ENCODE measurements at places on chromosomes 16 and 17.
A peak's percentile ranks its signal among the peaks of the same experiment; 100 is the strongest.

DNA sequence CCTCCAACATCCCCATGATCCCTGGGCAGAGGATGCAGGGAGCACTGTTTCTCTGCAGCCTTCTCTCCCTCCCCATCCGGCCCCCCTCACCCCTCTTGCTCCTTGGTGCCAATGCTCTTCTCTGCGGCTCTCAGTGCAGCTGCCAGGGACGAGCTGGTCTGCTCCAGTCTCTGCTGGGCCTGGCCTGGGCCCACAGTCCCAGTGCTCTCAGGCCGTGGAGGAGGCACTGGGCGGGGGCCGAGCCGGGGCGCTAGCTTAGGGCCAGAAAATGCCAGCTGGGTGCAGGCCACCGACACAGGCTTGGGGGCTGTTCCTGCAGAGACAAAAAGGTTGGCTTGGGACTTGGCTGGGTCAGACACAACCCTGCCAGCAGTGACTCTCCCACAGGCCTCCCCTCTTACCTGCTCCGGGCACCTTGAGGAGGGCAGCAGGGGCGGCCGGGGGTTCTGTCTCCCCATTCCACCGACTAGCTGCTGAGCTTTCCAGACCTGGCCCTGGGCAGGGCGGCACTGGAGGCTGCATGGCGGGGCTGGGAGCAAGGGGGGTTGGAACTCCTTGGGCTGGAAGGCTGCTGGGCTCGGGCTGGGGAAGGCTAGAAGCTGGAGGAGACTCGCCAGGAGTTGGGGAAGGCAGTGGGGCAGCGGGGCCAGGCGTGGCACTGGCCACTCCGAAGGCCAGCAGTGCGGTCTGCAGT is 13.8 kb downstream of the CASKIN2 start:
- no peak for DNase-seq

GRCh38 chr17:34368946-34369500 is 6.0 kb upstream of the CCL1 start:
- DNase-seq: no peak

GRCh38 chr17:50947782-50948543 is 81.8 kb upstream of the TOB1 start:
- no peak for DNase-seq

- no peak for DNase-seq
Measured at GRCh38 chr16:48478393-48478792, 93.2 kb upstream of the SIAH1 start.

GRCh38 chr17:77332981-77333685 is 192.4 kb downstream of the SEC14L1 start:
- peak; percentile 46 for DNase-seq

- no peak for DNase-seq
Measured at GRCh38 chr16:72749091-72749490, 298.8 kb downstream of the ZFHX3 start.

- DNase-seq: no peak
Measured at GRCh38 chr17:69213059-69213813, 15.4 kb downstream of the ABCA10 start.

DNA sequence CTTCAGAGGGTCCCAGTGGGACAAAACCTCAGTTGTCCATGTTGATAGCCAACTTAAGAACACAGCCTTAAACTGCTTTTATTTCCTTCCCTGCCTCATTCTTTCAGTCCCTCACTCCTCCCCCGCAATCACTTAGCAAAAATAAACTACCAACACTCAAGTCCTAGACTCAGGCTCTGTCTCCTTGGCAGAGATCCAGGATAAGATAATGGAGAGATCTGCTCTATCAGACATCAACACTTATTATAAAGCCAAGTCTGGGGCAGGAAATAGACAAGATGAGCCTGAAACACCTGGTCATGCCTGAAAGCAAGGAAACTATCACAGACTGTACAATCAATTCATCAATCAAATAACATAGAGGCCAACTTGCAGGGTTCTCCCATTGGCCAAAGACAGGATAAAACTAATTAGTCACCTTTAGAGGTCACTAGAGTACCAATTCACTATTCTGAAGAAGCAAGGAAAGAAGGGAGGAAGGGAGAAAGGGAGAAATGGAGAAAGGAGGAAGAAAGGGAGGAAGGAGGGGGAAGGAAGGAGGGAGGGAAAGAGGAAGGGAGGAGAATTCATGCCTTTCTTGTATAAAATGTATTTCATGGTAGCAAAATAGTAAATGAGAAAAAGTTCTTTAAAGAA is 15.7 kb downstream of the HYDIN start:
- DNase-seq: no peak

DNA sequence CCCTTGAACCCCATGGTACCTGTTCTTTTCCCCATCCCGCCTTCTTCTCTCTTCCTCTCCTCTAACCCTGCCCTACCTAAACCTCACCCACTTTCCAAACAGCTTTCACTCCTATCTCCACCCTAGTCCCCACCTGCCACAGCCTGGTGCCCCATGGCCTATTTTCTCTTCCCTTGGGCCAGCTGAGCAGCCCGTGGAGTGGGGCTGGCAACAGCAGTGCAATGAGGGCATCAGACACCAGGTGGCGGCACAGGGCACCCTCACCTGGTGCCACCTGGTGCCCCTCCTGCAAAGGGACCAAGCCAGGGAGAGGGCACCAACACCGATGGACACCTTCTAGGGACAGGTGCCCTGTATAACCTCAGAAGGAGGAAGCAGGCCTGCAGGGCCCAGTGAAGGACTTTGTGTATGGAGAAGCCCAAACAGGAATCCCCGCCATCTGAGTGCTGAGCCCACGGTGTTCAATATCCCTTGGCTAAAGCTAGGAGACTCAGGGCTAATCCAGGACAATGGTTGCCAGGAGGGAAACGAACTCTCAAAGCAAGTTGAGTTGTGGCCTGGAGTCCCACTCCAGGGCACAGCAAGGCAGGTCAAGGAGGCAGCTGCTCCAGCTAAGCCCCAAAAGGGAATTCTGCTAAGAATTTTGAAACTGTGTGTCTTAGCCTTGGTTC is 4.0 kb upstream of the ABCC3 start:
- no peak for DNase-seq

GRCh38 chr16:83959656-83960434 is 6.8 kb downstream of the OSGIN1 start:
- DNase-seq: no peak

- no peak for DNase-seq
Measured at GRCh38 chr16:86665319-86665675, 86.9 kb downstream of the FOXL1 start.

DNA sequence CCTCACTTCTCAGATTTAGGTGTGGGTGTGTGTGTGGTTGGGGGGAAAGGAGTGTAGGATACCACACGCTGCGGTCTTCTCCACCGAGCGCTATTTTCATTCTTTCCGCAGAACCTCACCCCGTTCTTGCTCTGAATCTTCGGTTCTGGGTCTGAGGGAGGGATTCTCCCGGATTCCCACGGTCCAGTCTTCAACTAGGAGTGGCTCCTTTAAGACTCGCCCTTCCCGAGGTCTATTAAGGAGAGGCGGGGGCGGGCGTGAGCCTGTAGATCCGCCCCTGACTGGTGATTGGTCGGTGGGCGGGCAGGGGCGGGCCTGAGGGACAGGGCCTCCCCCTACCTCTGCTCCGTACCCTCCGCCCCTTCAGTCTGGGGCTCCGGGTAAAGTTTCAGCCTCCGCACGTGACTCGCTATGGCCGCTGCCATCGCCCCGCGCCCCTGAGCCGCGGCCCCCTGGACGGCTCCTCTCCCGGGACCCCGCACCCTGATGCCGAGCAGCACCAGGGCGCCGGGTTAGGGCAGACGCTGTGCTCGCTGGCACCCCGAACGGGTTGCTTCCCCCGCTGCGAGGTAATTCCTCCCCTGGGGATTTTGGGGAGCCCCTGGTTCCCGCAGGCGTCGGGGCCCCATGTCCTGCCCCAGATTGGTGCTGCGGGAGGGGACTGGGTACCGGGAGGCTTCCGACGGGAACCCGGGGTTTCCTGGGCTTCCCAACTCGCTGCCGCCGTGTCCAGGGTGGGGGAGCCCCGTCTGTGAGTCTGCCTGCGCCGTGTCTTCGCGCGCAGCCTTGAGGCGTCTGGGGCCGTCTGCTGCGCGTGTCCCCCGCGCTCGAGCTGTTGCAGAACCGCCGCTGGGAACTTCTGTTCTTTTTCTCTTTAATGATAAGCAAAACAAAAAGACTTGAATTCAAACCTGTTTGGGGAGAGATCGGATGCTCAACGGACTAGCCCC is 9.2 kb downstream of the RARA start:
- peak; percentile 84 for DNase-seq

- no peak for DNase-seq
Measured at GRCh38 chr17:72850410-72851118, 241.9 kb downstream of the SLC39A11 start.

DNA sequence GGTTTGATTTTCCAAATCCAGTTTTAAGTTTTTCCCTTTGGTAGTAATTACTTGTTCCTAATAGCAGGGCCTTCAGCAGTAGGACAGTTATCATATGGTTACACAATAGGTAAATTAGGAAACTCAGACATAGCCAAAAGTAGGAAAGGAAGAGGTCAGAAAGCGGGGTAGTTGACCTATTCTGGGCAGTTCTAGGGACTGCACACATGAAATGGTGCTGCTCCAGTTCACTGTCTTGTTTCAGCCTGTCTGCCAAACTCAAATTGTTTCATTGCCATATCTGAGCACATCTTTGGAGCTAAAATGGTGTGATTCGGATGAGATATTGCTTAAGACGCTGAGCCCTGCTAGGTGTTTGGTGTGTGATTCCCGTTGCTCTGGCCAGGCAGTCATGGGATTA is 56.7 kb downstream of the TANGO6 start:
- no peak for DNase-seq

- DNase-seq: peak; percentile 61
Measured at GRCh38 chr16:87956365-87957231, 5.4 kb downstream of the BANP start.

DNA sequence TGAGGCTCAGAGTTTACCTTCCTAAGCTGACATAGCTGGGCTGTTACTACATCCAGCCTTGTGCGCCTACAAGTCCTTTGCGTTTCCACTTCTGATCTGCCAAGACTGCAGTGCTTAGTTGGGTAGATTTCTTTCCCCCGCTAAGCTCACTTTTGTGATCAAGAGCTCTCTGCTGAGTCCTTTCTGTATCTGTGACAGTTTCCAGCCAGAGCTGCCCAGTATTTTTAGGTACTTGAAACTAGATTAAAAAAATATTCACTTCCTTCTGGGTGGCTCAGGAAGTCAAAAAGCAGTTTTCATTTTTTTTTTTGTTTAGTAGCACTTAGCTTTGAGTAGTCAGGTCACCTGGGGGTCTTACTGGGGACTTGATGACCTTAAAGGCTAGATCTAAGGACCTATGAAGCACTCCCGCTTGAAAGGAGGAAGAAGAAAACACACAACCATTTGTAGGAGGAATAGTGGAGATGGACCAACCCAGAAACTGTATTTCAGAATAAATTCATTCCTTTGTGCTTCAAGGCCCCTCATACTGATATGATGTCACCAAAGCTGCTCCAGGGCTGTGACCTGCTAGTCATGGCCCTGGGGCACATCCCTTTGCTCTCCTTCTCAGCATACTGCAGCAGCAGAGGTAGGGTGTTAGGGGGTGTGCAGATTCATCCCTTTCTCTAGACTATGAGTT is 75.6 kb upstream of the HNF1B start:
- DNase-seq: no peak

DNA sequence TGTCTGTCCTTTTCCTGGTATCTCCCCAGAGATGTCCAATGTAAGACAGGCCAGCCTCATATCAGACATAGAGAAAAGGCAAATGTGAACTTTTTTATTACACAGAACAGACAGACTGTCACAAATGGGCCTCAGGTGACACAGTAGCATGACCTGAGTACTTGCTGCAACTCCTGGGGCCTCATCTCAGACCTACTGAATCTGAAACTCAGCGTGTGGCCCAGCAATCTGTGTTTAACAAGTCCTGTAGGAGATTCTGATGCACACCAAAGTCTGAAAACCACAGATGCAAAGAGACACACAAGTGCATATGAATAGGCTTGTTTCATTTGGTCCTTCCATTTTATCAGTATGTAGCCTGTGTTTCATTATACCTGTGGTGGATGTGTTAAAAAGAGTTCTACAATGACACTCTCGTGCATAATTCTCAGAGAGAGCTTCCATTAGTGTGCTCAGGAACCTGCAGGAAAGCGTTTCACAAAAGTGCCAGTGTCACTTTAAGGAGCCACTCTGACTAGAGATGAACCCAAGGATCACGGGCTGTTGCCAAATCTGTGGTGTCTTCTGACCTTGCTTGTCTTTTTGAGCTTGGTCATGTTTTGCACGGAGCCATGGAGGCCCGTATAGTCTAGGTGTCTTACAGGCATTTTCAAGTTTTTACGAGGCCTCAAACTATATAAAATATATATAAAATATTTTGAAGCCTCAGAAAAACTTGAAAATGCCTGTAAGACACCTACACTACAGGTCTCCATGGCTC is 33.8 kb upstream of the NF1 start:
- DNase-seq: no peak

DNA sequence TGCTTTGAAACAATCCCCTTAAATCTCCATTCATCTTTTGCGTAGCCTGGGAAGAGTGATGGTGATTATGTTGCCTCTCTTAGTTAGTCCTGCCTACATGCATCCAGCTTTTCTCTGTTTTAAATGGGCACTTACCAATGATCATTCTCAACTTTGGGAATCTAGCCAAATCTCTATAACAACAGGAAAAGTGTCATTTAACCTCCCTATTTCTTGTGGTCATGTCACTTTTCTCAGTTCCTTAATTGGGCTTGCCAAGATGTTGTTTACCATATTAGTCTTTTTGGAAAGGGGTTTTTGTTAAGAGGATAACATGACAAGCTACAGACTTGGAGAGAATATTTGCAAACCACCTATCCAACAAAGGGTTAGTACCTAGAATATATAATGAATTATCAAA is 15.6 kb upstream of the CLEC10A start:
- no peak for DNase-seq

DNA sequence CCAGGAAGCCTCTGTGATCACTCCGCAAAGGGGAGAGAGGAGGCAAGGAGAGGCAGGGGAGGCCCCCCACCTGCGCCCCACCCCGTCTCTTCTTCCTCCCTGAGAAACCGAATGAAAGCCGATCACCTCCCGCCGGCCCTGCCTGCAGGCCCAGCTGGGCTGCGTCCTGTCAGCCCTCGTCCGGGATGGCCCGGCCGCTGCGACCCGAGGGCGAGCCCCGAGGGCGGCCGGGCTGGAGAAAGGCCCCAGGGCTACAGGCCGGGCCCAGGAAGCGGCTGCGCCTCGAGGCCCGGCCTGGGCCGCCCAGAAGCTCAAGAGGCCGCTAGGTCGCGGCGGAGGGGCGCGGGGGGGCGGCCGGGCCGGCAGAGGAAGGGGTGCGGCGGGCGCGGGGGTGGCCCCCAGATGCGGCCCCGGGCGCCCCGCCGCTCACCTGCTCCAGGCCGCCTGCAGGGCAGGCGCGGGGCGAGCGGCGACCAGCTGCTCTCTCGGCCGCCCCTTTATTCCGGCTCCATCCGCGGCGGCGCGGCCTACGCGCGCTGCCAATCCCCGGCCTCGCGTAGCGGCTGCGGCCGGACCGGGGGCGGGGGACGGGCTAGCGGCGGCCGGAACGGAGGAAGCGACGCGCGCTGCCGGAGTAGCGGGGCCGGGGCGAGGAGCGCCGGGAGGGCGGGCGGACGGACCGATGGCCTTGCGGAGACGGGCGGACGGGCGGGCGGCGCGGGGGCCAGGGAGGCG is at the start of gene ZNF319:
ZNF319 (minus strand) TSS at position 702 of the 735 bp plus-strand sequence. CDS start 2,407 bp downstream, outside the sequence.
- DNase-seq: no peak

DNA sequence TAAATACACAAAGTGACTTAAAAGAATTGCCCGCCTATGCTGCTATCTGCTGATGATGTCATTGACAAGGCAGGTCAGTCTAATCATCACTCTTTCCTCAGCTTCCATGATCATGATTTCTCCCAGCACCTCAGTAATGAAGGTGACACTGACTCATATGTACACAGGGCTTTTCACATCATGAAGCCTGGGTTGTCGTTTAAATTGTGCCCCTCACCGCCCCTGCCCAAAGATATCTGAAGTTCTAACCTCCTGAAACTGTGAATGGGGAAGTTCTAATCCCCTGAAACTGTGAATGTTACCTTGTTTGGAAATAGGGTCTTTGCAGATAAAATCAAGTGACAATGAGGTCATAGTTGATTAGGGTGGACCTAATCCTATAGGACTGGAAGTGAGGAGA is 17.4 kb upstream of the GPRC5C start:
- no peak for DNase-seq

All from activated gamma-delta T cell treated with anti-CD3 and anti-CD28 coated beads, Interleukin-2, amount 50 U/mL, for 16 hours (primary cell).